ENCODE measurements at places on chromosomes 3 and 15.

- DNase-seq, result no peak
Observed at GRCh38 chr3:63405882-63406281, 127.8 kb downstream of the SYNPR start.

DNA sequence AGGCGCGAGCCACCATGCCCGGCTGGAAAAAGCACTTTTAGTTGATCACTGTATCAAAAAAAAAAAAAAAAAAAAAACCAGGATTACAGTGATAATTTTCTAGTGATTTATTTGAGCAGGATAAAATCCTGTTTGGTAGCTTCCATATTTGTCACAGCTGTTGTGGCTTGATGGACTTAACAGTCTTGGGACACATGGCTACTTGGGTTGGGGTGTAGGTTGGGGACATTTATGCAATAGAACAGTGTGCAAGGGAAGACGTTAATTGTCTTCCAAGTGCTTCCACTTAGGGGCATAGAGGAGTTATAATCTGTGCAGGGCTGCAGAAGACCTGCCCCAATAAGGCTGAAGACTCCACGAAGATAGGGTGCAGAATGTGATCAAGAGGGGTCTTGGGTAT is 106.9 kb upstream of the TNFAIP8L3 start:
- no peak for DNase-seq

- DNase-seq, result no peak
Observed at GRCh38 chr3:47836986-47837385, 34.0 kb downstream of the DHX30 start.

- no peak for DNase-seq
Observed at GRCh38 chr15:100903168-100903554, 16.0 kb upstream of the LRRK1 start.

GRCh38 chr3:183966361-183966791 is 51.3 kb downstream of the ABCC5 start:
- no peak for DNase-seq

DNA sequence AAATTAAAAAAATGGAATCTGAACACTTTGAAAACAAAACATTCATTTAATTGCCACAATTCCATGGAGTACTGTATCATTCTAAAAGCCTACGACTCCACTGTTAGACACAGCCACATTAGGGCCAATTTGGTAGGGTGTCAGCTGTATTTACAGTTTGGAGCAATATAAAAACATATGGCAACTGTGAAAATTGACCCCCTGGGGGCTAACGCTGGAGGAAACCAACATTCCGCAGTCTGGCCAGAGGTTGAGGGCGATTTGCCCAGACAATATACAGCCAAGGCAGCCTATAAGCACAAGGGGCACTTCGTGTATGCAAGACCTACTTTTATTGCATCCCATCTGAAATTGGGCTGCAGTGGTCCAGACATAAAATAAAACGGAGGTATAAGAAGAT is 476.5 kb upstream of the WNT5A start:
- DNase-seq, result no peak

GRCh38 chr3:123071146-123071545 is 4.3 kb downstream of the PDIA5 start:
- DNase-seq, result peak; percentile 44

- no peak for DNase-seq
Observed at GRCh38 chr15:93719921-93720351, 511.4 kb upstream of the MCTP2 start.

DNA sequence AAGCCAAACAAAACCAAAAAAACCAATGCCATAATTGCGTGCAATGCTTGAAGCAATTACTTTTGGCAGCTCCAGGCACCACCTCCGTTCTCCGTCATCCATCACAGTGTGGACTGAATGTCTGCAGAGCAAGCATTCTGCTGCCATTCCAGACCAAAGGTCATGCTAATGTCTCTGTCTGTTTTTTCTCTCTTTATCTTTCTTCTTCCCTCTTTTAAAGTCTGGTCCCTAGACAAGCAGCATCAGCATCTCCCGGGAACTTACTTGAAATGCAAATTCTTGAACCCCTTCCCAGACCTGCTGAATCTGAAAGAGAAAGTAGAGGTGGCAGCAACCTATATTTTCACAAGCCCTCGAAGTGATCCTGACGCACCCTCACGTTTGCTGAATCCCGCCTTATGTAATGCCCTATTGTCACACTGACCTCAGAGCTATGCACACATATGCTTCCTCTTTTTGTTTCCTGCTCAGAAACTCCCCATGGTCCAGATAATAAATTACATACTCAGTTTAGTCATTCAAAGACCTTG is 297.3 kb upstream of the PROK2 start:
- no peak for DNase-seq

DNA sequence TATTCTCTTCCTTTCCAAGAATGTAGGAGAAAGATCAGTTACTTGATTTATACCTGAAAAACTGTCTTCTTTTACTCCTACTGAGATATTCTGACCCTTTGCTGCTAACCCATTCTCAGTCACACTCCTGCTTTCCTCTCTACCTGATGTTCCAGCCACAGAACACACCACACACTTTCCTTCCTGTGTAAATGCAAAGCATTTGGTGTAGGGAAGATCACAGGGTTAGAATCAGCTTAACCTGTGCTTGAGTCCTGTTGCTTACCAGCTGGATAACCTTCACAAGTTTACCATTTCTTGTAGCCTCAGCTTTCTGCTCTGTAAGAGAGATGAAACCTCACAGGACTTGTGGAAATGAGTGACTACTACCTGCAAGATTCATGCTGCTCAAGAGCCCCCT is 489.8 kb upstream of the GOLIM4 start:
- DNase-seq, result no peak

- DNase-seq, result no peak
Observed at GRCh38 chr15:90828111-90828510, 40.3 kb upstream of the FURIN start.

GRCh38 chr3:107430214-107430995 is 53.2 kb downstream of the CCDC54 start:
- no peak for DNase-seq

DNA sequence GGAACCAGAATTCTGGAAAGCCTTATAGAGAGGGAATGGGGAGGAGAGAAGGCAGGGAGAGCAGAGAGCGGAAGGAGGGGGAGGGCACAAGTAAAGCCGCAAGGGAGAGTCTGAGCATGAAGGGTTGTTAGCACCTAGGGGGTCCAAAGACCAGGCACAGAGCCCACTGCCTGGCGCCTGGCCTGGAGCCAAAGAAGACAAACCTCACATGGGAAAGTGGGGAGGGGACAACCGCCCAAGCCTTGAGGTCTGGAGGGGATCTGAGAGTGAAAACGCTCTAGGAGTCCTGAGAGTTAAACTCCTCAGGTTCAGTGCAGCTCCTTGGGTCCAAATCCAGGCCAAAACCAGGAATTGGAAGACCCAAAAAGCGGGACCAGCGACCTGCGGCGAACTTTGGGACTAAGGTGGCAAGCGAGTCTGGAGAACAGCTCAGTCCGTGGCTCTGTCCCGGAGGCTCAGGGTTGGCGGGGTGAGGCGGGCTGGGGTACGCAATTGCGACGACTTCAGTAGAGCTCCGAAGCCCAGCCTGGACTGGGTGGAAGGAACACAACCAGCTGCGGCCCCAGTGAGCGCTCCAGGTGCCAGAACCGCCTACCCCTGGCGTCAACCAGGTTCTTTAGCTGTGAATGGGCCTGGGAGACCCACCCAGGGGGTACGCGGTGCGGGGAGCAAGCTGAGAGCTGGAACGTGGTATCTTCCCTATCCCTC is 807 bp upstream of the INAFM2 start:
- DNase-seq, result no peak

DNA sequence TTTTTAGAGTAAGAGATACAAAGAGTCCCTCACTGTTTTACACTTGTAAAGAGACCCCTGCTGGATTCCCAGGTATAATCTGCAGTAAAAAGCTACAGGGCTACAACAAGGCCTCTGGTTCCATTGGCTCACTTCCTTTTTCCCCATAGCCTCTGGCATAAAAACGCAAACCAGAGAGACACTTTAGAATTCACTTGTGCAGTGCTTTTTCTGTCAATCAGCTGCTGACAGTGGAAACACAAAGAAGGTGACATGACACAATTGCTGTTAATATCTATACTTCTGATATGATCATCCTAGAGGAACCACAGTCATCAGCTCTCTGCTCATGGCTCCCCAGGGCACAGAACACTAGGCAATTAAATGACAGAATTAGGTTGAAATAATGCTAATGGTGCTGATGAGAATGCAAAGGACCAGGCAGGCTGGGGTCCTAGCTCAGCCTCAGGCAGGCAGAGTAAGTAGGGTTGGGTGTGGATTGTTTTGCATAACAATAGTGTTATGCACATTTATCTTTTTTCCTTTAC is 667.9 kb upstream of the CFAP20DC start:
- no peak for DNase-seq

GRCh38 chr3:152745646-152746045 is 89.3 kb upstream of the P2RY1 start:
- DNase-seq, result no peak

GRCh38 chr3:184688251-184688881 is 23.5 kb downstream of the MAGEF1 start:
- no peak for DNase-seq

Measured in glutamatergic neuron (in vitro differentiated cells).